ENCODE measurements at places on chromosomes 1 and 21. TPM values are rescaled to one million over a fixed set of nuclear protein-coding genes. Genes with fewer than 3 reads are reported as not detected.

- H3K36me3 ChIP-seq, result peaks cover 44% of the 10 kb centered on the region
- peaks cover 49% of the 10 kb centered on the region for H3K4me1 ChIP-seq
- peak within 1 kb of the TSS; percentile 94 for H3K4me3 ChIP-seq
Measured at GRCh38 chr1:115337633-115338456, at the start of gene NGF. TSS of gene NGF (minus strand) at chr1:115338249. CDS start at chr1:115286795, 51,454 bp downstream.

- H3K36me3 ChIP-seq, result no peaks in the 10 kb centered on the region
- H3K4me1 ChIP-seq, result no peaks in the 10 kb centered on the region
- H3K27ac ChIP-seq, result no peak overlapping the region
Measured at GRCh38 chr1:1297802-1298424, 9.8 kb downstream of the ACAP3 start.

Gene SLC45A1
- 1.7 TPM for total RNA-seq

DNA sequence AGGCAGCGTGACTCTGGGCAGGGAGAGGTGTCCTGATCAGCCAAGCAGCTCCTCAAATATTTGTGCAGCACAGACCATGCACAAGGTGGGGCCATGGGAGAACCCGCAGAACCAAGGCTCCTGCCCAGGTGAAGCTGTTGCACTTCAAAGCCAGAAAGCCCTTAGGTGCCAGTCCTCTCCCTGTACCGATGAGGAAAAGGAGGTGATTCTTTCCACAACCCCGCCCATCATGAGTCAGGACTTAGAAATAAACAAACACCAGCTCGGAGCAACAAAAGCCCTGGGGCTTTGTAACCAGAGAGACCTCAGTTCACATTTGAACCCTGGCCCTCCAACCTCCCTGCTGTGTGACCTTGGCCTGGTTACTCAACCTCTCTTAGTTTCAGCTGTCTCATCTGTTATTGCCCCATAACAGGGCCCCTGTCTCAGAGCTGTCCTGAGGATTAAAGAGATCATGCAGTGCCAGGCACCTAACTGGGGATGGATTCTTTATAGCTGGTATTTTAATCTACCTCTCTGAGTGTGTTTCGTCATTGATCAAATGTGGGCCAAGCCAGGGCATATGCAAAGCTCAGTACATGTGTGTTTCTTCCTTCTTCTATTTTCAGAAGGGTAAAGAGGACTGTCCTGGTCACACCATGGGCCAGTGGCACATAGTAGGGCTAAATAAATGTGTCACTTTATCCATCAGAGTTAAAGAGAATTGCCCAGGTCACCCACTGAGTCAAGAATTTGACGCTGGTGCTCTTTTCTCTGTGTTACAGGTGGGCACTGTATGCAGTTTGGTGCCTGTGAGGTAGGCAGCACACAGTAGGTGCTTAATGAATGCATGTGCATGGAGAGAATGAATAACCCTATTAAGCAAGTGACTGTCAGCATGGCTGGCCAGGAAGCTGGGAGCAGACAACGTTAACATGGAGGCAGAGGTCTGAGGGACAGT lies 1.4 kb downstream of the LDLRAD1 start:
- no peak overlapping the region for H3K4me3 ChIP-seq
- H3K4me1 ChIP-seq, result peaks cover 11% of the 10 kb centered on the region
- H3K36me3 ChIP-seq, result no peaks in the 10 kb centered on the region
- no peak overlapping the region for H3K27ac ChIP-seq
- peaks cover 35% of the 10 kb centered on the region for H3K27me3 ChIP-seq

DNA sequence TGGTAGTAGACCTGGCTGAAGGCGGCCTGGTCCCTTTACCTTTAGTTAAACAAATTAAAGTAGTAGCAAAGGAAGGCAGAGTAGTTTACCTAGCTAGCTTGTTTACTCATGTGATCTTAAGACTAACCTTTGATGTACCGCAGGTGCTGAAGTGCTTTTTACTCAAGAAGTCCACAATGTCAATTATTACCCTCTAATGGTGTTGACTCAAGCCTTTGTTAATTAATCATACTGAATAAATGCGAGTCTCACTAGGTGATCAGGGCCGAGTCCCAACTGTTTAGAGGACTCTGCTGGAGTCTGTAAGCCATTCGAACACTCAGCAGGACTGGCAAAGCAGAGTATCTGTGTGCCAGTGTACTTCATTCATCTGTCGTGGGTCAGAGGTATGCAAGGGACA lies 381.1 kb upstream of the NCAM2 start:
- no peak overlapping the region for H3K4me3 ChIP-seq
- H3K36me3 ChIP-seq, result peaks cover 8% of the 10 kb centered on the region
- H3K4me1 ChIP-seq, result no peaks in the 10 kb centered on the region
- no peaks in the 10 kb centered on the region for H3K27me3 ChIP-seq

Gene TRIM46
- total RNA-seq, result 8.7 TPM

DNA sequence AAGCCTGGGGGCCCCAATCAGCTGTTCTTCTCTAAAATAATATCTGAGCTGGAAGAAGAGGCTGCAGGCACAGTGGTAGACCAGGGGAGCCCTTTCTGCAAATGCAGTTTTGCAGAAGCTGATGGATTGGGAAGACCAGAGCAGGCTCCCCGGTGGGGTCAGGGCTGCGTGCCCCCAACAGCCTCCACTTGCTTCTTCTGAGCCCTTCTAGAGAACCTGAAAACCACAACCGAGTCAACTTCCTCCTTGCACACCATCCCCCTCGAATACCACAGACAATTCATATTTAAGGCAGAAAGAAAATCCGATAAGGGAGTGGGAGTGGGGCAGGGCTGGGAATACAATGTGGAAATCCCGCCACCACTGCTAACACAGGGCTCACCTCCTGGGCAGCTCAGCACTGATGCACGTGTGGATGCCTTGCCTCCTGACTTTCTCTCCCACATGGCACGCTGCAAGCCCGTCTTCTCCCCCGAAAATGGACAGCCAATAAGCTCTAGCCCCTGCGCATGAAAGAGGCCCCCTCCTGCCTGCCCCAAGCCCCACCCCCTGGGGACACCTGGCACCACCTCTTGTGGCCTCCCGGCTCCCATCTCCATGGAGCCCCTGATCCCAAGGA lies 25.4 kb upstream of the ALDH4A1 start:
- no peak for DNase-seq
- peaks cover 5% of the 10 kb centered on the region for H3K36me3 ChIP-seq
- peaks cover 1% of the 10 kb centered on the region for H3K27me3 ChIP-seq
- peaks cover 91% of the 10 kb centered on the region for H3K4me1 ChIP-seq
- H3K27ac ChIP-seq, result peak overlapping the region; percentile 98
- peak overlapping the region; percentile 60 for H3K4me3 ChIP-seq

DNA sequence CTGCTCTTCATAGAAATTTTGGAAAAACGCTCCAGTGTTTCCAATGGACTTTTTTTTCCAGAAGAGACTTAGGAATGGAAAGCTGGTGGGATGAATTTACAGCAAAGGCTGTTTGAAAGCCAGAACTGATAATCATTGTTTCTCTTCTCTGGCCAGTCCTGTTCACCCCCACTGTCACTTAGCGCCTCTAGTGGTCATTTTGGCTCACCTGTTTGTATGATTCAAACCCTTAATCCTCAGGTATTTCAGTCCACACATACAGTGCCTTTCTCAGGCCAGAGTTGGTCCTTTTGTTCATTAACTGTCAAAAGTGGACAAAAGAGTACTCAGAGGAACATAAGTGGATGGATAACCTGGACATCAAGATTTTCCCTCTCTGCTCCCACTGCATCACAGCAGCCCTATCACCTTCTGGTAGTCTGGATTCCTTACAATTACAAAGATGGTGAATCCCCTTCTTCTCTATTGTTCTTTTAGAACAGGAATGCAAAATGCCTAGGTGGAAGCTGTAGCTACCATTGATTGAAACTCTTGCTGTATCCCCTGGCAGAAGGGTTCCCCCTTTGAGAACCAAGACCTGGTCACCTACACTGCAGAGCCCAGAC lies 177.6 kb upstream of the OLFM3 start:
- no peaks in the 10 kb centered on the region for H3K27me3 ChIP-seq
- no peak for DNase-seq
- H3K36me3 ChIP-seq, result no peaks in the 10 kb centered on the region
- no peak overlapping the region for H3K4me3 ChIP-seq
- H3K27ac ChIP-seq, result no peak overlapping the region
- H3K4me1 ChIP-seq, result no peaks in the 10 kb centered on the region

GRCh38 chr21:17548262-17548661 lies 35.4 kb downstream of the CXADR start:
- DNase-seq, result no peak
- no peak overlapping the region for H3K27ac ChIP-seq
- peaks cover 9% of the 10 kb centered on the region for H3K27me3 ChIP-seq
- no peaks in the 10 kb centered on the region for H3K4me1 ChIP-seq
- H3K36me3 ChIP-seq, result no peaks in the 10 kb centered on the region

Gene AMY1C
- not detected for total RNA-seq

DNA sequence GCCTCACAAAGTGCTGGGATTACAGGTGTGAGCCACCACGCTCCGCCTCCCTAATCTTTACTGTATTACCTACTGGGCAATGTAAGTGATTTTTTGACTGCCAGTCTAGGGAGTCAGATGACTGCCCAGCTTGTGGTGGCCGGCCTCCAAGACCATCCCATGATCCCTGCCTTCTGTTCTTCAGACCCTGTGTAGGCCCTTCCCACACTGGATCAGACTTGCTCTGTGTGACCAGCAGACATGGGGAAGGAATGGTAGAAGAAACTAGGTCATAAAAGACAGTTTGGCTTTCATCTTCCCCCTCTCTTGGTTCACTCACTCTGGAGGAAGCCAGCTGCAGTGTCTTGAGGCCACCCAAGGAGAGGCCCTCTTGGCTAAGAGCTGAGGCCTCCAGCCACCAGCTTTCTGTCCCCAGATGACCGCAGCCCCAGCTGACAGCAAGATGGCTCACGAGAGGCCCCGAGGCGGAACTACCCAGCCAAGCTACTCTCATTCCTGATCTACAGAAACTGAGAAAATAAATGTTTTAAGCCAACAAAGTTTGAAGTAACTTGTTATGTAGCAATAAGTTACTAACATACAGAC lies 14.5 kb upstream of the CBR3 start:
- no peak overlapping the region for H3K4me3 ChIP-seq
- peak overlapping the region; percentile 10 for H3K27ac ChIP-seq
- no peaks in the 10 kb centered on the region for H3K27me3 ChIP-seq
- DNase-seq, result no peak

DNA sequence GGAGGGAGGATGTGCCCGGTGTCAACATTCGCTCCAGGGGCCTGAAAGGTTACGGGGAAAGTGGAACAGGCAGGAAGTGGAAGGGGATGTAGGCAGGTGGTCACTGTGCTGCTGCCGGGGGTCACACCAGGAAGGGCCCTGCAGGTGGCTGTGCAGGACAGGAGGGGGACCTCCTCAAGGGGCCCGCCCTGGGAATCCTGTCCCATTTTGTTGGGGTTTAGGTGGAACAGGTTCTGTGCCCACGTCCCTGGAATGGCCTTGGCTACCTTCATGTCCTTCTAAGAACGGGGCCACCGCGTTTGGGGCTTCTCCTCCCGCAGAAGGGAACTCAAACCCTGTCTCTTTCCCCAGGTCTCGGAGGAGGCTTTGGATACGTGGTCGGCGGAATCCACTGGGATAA lies 11.9 kb downstream of the SLC45A1 start:
- H3K4me3 ChIP-seq, result no peak overlapping the region
- H3K4me1 ChIP-seq, result no peaks in the 10 kb centered on the region
- peaks cover 5% of the 10 kb centered on the region for H3K27me3 ChIP-seq
- no peak overlapping the region for H3K27ac ChIP-seq
- DNase-seq, result no peak
- H3K36me3 ChIP-seq, result 0 out of 2 replicates have a peak, but pooled peaks cover 3% of the 10 kb centered on the region

DNA sequence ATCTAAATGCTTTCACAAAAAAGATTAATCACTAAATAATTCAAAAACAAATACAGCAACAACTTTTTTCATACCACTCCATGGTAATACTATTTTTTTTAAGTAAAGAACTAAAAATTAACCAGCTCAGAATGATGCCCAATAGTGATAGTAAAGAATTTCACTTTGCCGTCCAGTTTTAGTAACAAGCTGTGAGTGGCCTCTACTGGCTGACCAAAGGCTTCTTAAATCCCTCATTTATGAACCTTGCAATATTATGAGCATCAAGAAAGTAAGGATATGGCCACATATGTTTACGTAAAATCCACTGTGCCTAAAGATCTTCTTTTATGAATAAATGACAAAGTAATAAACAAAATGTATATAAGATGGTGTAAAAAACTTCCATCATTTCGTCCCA lies 108.6 kb downstream of the GPATCH2 start:
- H3K36me3 ChIP-seq, result no peaks in the 10 kb centered on the region
- H3K27ac ChIP-seq, result no peak overlapping the region
- no peak for DNase-seq
- H3K4me3 ChIP-seq, result no peak overlapping the region

GRCh38 chr1:192654591-192655251 lies 18.8 kb downstream of the RGS13 start:
- H3K27me3 ChIP-seq, result no peaks in the 10 kb centered on the region
- peak; percentile 75 for DNase-seq
- peaks cover 11% of the 10 kb centered on the region for H3K4me1 ChIP-seq
- no peaks in the 10 kb centered on the region for H3K36me3 ChIP-seq
- H3K27ac ChIP-seq, result no peak overlapping the region
- no peak overlapping the region for H3K4me3 ChIP-seq

GRCh38 chr1:100700586-100700985 lies 19.0 kb upstream of the VCAM1 start:
- H3K4me1 ChIP-seq, result no peaks in the 10 kb centered on the region
- peaks cover 1% of the 10 kb centered on the region for H3K27me3 ChIP-seq
- no peak overlapping the region for H3K4me3 ChIP-seq
- no peak overlapping the region for H3K27ac ChIP-seq
- H3K36me3 ChIP-seq, result no peaks in the 10 kb centered on the region
- DNase-seq, result no peak

DNA sequence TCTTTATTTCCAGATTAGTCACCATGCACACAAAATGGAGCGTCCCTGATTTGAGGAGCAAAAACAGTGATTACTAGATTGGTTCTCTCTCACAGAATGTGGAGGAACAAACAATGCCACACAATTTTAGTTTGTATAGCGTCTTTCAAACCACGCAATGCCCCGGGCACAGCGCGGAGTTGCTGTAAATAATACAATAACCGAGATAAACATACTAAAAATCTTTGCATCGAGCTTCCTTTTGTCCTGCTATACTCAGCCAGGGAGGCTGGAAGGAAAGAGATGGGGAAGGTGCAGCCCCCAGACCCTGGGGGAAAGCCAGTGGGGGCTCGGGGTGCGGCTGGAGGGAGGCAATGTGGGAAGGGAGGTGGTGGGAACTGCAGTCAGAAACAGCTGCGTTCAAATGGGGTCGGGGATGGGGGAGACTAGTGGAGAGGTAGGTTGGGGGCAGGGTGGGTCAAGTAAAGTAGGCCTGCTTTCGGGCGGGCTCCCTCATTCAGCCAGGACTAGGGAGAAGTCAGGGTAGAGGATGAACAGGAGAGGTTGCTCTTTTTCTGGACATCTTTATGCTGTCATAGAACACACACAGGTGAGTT lies 366.3 kb downstream of the RPS6KC1 start:
- 0 out of 2 replicates have a peak, but pooled peaks cover 4% of the 10 kb centered on the region for H3K36me3 ChIP-seq
- H3K27me3 ChIP-seq, result no peaks in the 10 kb centered on the region
- no peak for DNase-seq
- H3K4me3 ChIP-seq, result no peak overlapping the region

- no peak for DNase-seq
- peaks cover 7% of the 10 kb centered on the region for H3K4me1 ChIP-seq
- H3K27me3 ChIP-seq, result peaks cover 2% of the 10 kb centered on the region
Measured at GRCh38 chr1:61469365-61469764, 255.6 kb downstream of the TM2D1 start.

DNA sequence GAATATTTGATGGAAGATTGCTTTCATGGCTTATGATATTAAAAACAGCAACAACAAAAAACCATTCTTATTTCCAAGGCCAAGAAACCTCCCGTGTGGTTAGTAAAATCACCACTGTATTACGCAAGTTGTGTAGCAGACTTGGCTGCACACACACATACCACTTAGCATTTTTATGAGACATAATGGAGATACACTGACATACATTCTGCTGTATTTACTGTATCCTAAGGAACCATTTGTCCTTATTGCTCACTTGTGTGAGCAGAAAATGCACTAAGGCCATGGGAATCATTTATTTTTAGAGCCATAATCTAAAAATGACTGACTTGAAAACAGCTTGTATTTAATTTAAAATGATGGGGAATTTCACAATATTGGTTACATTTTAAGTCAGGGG lies 584 bp upstream of the C1orf141 start:
- H3K36me3 ChIP-seq, result no peaks in the 10 kb centered on the region
- H3K27me3 ChIP-seq, result no peaks in the 10 kb centered on the region
- H3K4me3 ChIP-seq, result peak overlapping the region; percentile 67
- peak overlapping the region; percentile 79 for H3K27ac ChIP-seq
- peak; percentile 88 for DNase-seq

All from HFFc6 (cell line).